Spinal cord (tissue), 10 donors: ENCODE measurements at places on chromosomes 6 and 20. TPM values are rescaled to one million over a fixed set of nuclear protein-coding genes. Genes with fewer than 3 reads are reported as not detected.

- DNase-seq: no peak
- H3K36me3 ChIP-seq: peaks cover 59% of the 10 kb centered on the region
- no peaks in the 10 kb centered on the region for H3K27me3 ChIP-seq
- H3K4me3 ChIP-seq: peak overlapping the region; percentile 85
- peaks cover 33% of the 10 kb centered on the region for H3K4me1 ChIP-seq
Observed at GRCh38 chr20:62387219-62387913, 463 bp downstream of the RPS21 start.

Gene C20orf202
- 0.99 TPM for total RNA-seq

DNA sequence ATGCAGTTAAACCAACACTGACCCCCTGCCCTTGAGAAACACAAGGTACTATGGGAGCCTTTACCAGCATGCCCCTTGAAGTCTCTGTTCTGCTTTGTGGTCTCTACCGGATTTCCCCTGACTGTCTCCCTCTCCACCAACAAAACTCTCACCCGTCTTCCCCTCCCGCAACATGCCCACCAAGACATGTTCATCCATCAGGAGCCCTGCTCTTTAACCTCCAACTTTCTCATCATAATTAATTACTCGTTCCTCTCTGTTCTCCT, 1.1 kb downstream of the ZNF165 start:
- H3K36me3 ChIP-seq: no peaks in the 10 kb centered on the region
- peak overlapping the region; percentile 96 for H3K4me3 ChIP-seq
- H3K27me3 ChIP-seq: no peaks in the 10 kb centered on the region
- no peak for DNase-seq

Gene NKAPL
- total RNA-seq: 1.8 TPM

- H3K4me3 ChIP-seq: no peak overlapping the region
- DNase-seq: peak; percentile 54
- no peak overlapping the region for H3K27ac ChIP-seq
- H3K36me3 ChIP-seq: no peaks in the 10 kb centered on the region
- H3K4me1 ChIP-seq: peaks cover 13% of the 10 kb centered on the region
Observed at GRCh38 chr20:57323034-57323433, 6.6 kb upstream of the SPO11 start.

- peak; percentile 36 for DNase-seq
- no peaks in the 10 kb centered on the region for H3K27me3 ChIP-seq
- no peaks in the 10 kb centered on the region for H3K36me3 ChIP-seq
- peaks cover 4% of the 10 kb centered on the region for H3K4me1 ChIP-seq
- H3K4me3 ChIP-seq: no peak overlapping the region
Observed at GRCh38 chr6:112331306-112331705, 15.8 kb upstream of the RFPL4B start.

- no peak overlapping the region for H3K27ac ChIP-seq
- no peaks in the 10 kb centered on the region for H3K36me3 ChIP-seq
- H3K27me3 ChIP-seq: peaks cover 15% of the 10 kb centered on the region
- no peak for DNase-seq
- H3K4me3 ChIP-seq: no peak overlapping the region
Observed at GRCh38 chr6:42147138-42147562, 4.7 kb upstream of the C6orf132 start.

Gene OXT
- not detected for total RNA-seq

DNA sequence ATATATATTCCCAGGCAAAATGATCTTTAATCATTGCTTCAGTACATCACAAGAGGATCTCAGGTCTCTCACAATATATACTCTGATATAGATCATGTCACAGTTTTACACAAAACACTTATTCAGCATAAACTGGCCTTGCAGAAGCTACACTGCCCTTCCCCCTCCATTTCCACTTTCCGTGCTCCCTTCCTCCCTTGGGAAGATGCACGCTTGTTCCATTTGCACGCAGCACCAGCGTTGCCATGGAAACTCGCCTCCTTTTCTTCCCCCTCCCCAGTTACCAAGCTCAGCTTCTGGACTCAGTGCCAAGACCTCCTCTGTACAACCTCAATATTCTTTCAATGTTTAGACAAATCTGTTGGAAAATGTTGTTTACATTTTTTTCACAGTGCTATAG, 154.6 kb downstream of the RFPL4B start:
- no peaks in the 10 kb centered on the region for H3K36me3 ChIP-seq
- no peaks in the 10 kb centered on the region for H3K27me3 ChIP-seq
- H3K4me1 ChIP-seq: peaks cover 7% of the 10 kb centered on the region
- no peak overlapping the region for H3K4me3 ChIP-seq
- peak overlapping the region; percentile 85 for H3K27ac ChIP-seq

DNA sequence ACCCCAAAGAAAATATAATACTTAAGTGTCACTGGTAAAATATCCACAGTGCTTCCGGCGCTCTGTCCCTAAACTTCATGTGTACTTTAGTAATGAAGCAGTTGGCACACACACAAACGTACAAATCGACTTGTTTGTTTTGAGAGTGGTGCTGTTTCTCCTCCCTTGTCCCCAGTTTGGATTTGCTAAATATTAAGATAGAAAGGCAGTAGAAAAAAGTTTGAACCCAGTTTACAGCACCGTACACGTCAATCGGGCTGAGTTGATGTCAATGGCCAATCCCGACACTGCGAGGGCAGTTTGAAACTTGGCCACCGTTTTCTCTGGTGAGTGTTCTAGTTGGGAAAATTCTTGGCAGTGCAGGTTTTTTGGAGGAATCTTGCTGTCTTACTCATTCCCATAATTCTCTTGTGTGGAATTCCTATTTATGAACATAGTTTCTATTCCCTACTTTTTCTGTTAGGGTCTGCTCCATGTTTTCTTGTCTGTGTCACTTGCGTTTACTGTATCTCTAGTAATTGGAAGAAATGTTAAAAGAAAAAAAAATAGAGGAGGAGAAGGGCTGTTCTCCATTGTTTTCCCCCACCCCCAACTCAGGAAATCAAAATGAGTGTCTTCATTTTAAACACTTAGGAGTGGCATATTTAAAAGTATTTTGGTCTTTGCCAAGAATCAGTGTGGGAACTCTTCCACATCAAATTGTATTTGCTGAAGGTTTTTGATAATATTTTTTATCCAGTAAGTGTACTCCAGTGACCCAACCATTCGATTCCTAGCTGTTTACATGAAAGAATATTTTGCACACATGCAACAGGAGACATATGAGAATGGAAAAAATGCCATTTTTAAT, 72.3 kb downstream of the OR2B2 start:
- H3K27me3 ChIP-seq: no peaks in the 10 kb centered on the region
- peak overlapping the region; percentile 86 for H3K4me3 ChIP-seq
- DNase-seq: peak; percentile 74
- peaks cover 8% of the 10 kb centered on the region for H3K4me1 ChIP-seq

- H3K27ac ChIP-seq: no peak overlapping the region
- H3K4me3 ChIP-seq: no peak overlapping the region
- peaks cover 3% of the 10 kb centered on the region for H3K4me1 ChIP-seq
- H3K27me3 ChIP-seq: no peaks in the 10 kb centered on the region
- H3K36me3 ChIP-seq: no peaks in the 10 kb centered on the region
Observed at GRCh38 chr6:164022632-164023031, 608.1 kb downstream of the QKI start.

DNA sequence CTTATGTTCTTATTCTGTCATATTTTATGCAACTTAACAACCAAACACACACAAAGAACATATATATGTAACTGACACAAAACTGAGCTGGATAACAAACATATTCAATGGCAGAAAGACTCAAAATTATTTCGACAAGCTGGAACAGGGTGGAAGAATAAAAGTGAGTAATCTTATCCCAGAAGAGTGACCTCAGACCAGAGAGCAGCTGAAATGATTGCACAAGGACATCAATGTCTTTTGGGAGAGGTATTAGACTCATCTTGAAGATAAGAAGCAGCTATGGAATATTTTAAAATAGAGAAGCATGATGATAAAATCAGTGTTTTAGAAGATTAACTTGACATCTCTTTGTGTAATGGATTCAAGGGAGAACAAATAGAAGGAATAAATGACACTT, 191.6 kb upstream of the PRDM1 start:
- DNase-seq: no peak
- no peak overlapping the region for H3K27ac ChIP-seq
- no peak overlapping the region for H3K4me3 ChIP-seq
- H3K36me3 ChIP-seq: no peaks in the 10 kb centered on the region
- H3K27me3 ChIP-seq: no peaks in the 10 kb centered on the region

- DNase-seq: no peak
- no peak overlapping the region for H3K4me3 ChIP-seq
- no peaks in the 10 kb centered on the region for H3K4me1 ChIP-seq
- H3K27me3 ChIP-seq: no peaks in the 10 kb centered on the region
- H3K27ac ChIP-seq: no peak overlapping the region
- H3K36me3 ChIP-seq: no peaks in the 10 kb centered on the region
Observed at GRCh38 chr20:42391807-42392206, 773.6 kb upstream of the CHD6 start.

DNA sequence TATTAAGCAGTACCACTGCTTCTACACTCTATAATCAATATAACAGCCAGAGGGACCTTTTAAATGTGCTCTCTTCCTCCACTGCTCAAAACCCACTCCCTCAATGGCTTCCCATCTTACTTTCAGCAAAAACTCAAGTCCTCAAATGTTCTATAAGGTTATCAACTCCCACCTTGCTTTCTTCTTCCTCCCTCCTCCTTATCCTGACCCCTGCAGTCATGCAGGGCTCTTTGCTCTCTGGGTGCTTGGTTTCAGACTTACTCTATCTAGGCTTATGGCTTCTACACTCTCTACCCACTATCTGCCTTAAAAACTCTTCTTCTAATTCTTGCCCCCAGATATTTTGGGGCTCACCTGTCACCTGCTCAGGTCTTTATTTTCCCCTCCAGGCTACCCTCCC, 5.3 kb downstream of the ARHGAP18 start:
- no peak overlapping the region for H3K4me3 ChIP-seq
- no peak overlapping the region for H3K27ac ChIP-seq
- H3K4me1 ChIP-seq: peaks cover 7% of the 10 kb centered on the region
- H3K36me3 ChIP-seq: no peaks in the 10 kb centered on the region

DNA sequence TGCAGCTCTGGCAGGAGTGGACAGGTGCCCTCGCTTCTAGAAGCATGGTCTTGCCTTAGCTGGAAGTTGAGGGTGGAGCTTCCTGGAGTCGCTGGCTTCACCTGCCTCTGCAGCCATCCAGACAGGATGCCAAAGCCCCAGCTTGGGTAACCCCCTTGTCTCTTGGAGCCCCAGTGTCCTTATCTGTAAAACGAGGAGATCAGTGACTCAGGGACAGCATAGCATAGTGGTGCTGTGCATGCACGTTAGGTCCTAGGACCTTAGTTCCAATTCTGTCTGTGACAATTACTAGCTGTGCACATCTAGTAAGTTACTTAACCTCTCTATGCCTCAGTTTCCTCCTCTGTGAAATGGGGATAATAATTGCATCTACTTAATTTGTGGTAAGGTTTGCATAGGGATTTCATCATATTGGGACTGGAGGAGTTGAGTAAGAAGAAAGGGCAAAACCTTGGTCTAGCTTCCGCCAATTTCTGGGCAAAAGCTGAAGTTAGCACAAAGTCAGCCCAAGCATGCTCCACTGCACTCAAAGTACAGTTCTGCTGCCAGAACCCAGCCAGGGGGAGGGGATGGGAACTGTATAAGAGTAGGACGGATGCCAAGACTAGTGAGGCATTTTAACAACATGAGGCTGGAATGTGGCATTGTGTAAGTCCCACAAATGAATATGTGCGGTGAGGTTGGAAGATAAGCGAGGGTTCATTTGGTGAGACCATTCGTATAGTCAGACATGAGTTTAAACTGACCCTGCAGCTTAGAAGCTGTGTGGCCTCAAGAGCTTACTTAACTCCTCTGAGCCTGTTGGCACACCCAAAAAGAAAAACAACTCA, 24.5 kb downstream of the TOX2 start:
- H3K36me3 ChIP-seq: no peaks in the 10 kb centered on the region
- no peak for DNase-seq
- no peaks in the 10 kb centered on the region for H3K27me3 ChIP-seq
- H3K4me3 ChIP-seq: no peak overlapping the region
- peaks cover 39% of the 10 kb centered on the region for H3K4me1 ChIP-seq
- no peak overlapping the region for H3K27ac ChIP-seq

Gene PSORS1C2
- not detected for total RNA-seq

DNA sequence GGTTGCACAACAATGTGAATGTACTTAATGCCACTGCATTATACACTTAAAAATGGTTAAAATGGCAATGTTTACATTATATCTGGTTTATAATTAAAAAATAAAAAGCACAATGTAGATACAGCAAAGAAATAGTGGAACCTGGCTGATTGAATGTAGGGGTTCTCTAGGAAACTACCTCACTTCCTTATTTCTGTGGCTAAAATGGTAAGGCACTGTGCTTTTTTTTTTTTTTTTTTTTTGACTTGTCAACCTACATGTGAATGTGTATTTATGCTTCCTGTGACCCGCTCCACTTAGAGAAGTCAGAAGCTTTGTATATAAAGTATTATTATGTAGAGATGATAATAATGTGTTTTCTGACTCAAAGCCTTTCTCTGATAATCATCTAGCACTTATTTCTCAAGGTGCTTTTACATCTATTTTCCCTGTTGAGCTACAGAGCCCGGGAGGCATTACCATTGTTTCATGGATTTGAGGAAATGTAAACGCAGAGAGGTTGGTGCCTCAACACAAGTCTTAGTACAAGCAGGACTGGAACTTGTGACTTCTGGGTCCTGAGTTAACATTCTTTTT, 55.0 kb downstream of the SOX4 start:
- H3K4me1 ChIP-seq: no peaks in the 10 kb centered on the region
- H3K36me3 ChIP-seq: no peaks in the 10 kb centered on the region
- H3K27ac ChIP-seq: no peak overlapping the region
- H3K27me3 ChIP-seq: no peaks in the 10 kb centered on the region

GRCh38 chr20:63854766-63855362, 6.4 kb upstream of the ABHD16B start:
- peaks cover 35% of the 10 kb centered on the region for H3K27me3 ChIP-seq
- H3K36me3 ChIP-seq: no peaks in the 10 kb centered on the region
- H3K4me3 ChIP-seq: no peak overlapping the region
- H3K4me1 ChIP-seq: peaks cover 53% of the 10 kb centered on the region
- peak overlapping the region; percentile 81 for H3K27ac ChIP-seq
- no peak for DNase-seq

Gene LST1
- total RNA-seq: 15.2 TPM

- peak; percentile 50 for DNase-seq
- no peaks in the 10 kb centered on the region for H3K27me3 ChIP-seq
- H3K36me3 ChIP-seq: peaks cover 7% of the 10 kb centered on the region
- H3K4me1 ChIP-seq: peaks cover 37% of the 10 kb centered on the region
- no peak overlapping the region for H3K27ac ChIP-seq
- no peak overlapping the region for H3K4me3 ChIP-seq
Observed at GRCh38 chr6:163189609-163190008, 224.9 kb upstream of the QKI start.
